ENCODE measurements at places on chromosomes 6 and 20.

- DNase-seq = no peak
These were observed 16.7 kb downstream of the TULP4 start for GRCh38 chr6:158328952-158329351.

DNA sequence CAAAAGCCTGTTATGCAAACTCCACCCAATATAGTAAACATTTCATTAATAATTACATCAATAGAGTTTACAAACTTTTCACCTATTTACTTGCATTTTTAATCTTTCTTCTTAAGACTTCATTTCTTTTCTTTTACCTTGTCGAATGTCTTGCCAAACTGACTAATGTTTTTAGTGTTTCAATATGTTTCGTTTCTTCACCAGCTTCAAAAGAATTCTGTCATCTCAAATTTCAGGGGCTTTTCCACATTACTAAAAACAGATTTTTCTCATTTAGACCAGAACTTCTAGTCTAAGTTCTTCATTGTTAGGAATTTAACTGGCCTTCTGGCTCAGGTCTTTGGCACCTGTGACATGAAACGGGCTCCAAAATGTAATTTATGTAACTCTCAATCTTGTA lies 196.5 kb downstream of the ARHGAP18 start:
- no peak for DNase-seq

DNA sequence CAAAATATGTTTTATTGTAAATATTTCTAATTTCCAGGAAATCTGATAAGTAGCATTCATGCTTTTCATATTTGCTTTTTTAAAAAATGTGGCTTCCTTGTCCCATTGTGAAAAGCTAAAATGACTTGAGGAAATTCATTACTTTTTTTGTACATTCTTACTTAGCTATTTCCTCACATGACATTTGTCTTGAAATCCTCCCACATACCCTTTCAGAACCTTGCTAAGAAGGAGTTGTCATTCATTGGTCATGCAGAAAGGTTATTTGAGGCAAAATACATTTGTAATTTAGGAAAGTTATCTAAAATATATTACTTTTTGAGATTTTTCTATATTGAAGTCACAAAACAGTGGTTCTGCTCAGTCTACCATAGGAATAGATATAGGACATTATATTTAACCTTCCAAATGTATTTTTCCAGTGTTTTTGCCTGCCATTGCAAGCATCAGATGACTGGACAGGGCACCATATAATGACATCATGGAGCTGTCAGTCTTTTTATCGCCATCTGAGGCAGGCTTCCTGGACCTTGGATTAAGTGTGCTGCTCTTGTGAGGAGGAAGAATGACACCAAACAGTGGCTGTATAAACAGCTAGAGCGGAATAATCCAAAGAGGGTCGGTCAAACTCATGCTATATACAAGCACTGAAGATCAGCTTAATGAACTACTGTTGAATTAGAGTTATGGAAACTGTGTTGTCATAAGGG lies 109.4 kb upstream of the HCRTR2 start:
- DNase-seq = no peak

GRCh38 chr6:3377536-3378397 lies 79.1 kb downstream of the SLC22A23 start:
- DNase-seq = no peak

DNA sequence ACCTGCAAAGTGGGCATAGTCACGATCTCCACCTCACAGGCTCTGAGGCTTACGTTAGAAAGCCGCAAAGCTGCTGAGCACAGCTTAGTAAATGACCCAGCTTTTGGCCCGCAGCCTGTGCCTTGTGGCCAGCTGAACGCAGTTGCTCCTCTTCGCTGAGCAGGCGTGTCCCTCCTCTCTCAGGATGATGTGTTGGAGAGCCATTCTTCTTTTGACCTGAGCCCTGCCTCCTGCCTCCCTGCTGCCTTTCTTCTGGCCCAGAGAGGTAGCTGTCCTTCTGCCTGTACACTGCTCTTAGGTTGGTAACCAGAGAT lies 47.6 kb upstream of the MYL9 start:
- no peak for DNase-seq

DNA sequence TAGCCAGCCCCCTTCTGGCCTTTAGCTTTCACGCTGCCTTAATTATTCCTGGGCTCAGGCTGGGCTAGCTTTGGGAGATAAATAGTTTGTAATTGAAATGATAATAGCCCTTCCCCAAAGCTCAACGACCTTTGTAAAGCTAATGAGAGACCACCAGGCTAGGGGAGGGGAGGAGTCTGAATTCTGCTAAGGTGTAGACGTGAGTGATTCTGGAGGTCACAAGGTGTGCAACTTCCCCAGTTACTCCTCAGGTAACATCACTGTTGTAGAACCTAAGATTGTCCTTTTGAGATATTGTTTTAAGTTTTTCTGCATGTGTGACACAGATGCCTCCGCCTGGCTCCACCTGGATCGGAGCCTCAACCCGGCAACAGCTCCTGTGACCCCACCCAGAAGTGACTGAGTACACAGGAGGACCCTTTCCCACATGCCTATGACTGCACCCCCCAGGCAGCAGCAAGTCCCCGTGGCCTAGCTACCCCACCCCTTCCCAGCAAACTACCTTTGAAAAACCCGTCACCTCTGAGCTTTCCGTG lies 5.8 kb upstream of the GPR31 start:
- DNase-seq = no peak

DNA sequence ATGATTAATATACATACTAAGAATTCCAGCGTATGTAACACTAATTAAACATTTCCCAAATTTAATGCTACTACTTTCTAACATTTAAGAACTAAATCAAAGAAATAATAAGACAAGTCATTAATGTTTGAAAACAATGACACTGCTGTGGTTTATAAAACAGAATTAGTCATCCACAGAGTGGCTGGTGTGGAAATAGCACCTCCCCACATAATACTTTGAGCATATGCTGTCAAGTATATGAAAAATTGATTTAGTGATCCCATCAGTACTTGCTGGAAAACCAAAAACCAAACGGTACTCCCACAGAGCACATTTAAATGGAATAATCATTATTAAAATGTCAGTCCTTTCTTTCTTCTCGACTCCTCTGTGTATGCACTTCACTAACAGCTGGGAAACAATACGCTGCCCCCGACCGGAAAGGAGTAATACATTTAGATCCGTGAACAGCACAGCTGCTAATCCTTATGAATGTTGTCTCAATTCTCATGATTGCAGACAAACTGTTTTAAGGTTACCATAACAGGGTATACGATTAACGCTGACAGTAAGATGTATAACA lies 78.4 kb downstream of the PREP start:
- no peak for DNase-seq

- DNase-seq = no peak
These were observed 55.0 kb upstream of the VSX1 start for GRCh38 chr20:25136643-25137559.

- DNase-seq = no peak
These were observed 23.7 kb downstream of the TGM2 start for GRCh38 chr20:38141204-38141888.

DNA sequence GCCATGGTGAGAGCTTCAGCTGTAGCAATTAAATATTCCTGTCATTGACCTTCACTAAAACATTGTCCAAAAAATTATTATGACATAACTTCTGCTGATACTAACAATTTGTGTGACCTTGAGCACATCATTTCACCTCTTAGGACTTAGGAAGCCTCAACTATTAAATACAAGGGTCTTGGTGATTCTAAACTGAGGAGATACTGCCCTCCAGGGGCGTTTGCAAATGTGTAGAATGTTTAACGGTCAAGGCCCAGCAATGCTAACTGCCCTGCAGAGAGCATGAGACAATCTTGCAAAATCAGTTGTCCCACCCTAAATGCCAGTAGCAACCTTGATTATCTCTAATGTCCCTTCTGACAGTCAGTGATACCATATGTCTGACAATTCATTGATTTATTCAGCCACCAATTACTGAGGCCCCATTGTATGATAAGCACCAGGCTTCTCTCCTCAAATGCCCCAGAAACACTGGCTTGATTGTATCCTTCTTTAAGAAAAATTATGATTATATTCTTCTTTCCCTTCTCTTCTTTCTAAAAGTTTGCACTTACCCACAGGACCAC lies 284.1 kb upstream of the PLN start:
- DNase-seq = no peak

GRCh38 chr6:57135885-57136284 lies 36.2 kb upstream of the BAG2 start:
- no peak for DNase-seq

GRCh38 chr6:138227316-138227781 lies 9.1 kb upstream of the PBOV1 start:
- DNase-seq = no peak

GRCh38 chr6:119390247-119390793 lies 40.8 kb upstream of the MAN1A1 start:
- no peak for DNase-seq

DNA sequence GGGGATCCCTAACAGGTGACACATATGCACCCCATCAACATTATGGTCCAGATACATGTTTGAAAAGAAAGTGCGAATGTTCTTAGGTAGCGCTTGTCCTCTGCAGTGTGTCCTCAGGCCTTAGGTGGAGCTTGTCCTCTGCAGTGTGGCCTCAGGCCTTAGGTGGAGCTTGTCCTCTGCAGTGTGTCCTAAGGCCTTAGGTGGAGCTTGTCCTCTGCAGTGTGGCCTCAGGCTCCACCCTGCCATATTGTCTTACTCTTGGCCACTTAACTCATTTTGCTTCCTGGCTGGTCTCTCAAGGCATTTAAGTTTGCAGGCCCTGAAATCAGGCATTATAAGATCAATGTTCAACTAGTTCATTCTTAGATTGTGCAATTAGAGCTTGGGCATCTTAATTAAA lies 74.7 kb upstream of the SCP2D1 start:
- DNase-seq = no peak

DNA sequence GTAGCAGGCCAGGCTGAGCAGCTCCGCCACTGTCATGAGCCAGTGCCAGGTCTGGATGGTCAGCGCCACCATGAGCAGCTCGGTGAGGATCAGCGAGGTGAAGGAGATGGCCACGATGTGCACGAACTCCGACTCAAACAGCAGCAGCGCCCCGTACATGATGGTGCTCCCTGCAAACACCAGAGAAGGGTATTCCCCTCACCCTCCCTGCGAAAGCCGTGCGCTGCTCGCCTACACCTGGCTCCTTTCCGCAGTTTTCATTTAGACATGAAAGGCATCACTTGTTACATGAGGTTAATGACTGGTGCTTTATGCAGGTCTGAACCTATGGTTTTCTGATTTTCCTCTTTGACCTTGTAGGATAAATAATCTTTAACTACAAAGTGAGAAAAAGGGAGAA lies 62.3 kb upstream of the NFATC2 start:
- no peak for DNase-seq

GRCh38 chr6:29759457-29759856 lies 36.2 kb downstream of the HLA-F start:
- DNase-seq = no peak

DNA sequence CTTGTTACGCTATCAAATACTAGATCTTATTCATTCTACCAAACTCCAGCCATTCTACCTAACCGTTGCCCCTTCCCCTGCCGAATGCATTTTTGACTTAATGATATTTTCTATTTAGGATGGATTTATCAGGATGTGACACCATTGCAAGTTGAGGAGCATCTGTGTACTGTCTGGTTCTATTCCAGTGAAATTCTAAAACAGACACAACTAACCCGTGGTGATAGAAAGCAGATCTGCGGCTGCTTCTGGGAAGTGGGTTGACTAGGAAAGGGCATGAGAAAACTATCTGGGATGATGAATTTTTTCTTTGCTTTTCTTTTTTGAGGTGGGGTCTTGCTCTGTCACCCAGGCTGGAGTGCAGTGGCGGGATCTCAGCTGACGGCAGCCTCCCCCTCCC lies 20.7 kb upstream of the SRC start:
- DNase-seq = no peak

GRCh38 chr6:124866040-124866439 lies 96.2 kb upstream of the RNF217 start:
- no peak for DNase-seq

- DNase-seq = no peak
These were observed 359.1 kb downstream of the SAMD5 start for GRCh38 chr6:147867433-147868226.

- DNase-seq = no peak
These were observed 10.9 kb upstream of the CD93 start for GRCh38 chr20:23096986-23097520.

- no peak for DNase-seq
These were observed 67.0 kb downstream of the RIPOR2 start for GRCh38 chr6:24868765-24869164.

DNA sequence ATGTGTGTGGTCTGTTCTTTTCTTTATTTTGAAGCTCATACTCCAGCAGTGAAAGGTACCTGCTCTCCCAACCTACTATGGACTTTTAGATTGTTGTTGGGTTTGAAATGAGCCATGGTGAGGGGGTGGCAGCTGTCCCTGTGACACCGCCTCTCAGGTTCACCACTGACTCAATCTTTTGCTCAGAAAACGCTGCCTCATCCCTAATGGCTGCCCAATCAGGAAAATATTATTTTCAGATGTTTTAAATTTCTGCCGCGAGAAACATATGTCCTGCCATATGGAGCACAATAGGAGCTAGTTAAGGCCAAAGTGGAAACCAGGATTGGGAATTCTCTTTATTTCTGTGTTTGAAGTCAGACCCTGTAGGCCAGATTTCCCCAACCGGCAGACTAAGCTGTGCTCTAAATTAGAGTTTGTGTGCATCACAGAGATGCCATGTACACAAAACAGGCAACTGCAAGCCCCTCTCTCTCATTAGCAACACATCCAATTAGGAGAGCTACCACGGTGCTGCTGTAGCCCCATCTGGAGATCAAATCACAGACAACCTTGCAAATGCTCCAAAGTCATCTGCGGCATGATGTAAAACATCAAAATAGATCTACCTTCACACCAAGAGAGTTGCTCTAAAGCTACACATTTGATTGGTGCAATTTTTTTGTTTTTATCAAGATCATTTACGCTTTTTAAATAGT lies 144.1 kb upstream of the BACH2 start:
- DNase-seq = no peak

DNA sequence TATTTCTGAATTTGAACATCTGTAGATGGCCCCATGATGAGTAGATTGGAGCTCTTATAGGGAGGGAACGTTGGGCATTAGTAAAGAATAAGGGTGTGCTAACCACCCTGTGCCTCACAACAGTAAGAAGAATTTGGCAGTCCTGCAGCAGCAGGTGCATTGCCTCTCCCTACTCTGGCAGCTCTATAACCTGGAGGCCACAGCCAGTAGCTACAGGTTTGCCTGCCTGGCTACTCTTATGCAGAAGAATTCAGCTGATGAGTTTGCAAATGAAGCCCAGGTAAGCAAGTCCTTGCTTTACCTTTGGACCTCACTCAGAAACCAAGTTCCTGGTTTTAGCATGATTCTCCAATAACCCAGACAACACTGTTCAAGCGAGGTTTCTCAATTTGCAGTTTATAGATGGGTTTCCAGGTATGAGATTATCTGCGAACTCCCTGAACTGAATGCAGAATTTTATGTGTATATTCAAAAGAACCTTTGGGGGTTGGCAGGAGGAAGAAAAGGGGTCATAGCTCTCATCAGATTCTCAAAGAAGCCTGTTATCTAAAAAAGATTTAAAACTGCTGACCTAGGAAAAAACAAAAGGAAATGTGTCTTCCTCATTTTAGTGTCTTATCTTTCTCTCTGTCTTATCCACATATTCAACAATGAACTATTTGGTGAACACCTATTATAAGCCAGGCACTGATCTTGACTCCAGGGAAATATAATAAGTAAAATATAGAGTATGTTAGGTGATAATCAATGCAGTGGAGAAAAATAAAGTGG lies 18.9 kb downstream of the TREML1 start:
- no peak for DNase-seq

Data from stimulated activated naive CD8-positive, alpha-beta T cell treated with anti-CD3 and anti-CD28 coated beads, Interleukin-15, amount 100 ng/mL, for 72 hours (primary cell).